ENCODE measurements at places on chromosomes 11 and 22.
A peak's percentile ranks its signal among the peaks of the same experiment; 100 is the strongest.

DNA sequence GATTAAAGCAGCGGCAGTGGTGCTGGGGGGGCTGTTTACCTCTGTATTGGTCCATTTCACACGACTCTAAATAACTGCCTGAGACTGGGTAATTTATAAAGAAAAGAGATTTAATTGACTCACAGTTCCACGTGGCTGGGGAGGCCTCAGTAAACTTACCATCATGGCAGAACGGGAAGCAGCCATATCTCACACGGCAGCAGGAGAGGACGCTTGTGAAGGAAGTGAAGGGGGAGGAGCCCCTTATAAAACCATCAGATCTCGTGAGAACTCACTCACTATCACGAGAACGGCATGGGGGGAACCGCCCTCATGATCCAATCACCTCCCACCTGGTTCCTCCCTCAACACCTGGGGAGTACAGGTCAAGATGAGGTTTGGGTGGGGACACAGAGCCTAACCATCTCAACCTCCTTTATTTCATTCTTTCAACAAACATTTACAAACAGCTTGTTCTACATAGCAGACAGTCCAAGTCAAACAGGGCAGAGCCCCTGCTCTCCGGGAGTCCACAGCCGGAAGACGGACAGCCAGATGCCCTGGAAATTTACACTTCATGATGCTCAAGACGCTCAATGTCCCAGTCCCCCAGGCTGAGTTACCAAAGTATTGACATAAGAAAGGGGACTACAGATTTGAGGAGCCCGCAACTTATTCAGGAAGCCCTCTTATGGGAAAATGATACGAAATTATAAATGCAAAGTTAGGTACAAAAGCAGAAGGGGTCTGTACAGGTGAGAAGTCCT, 26.3 kb upstream of the HMGXB4 start:
- DNase-seq = no peak

- DNase-seq = peak; percentile 8
Observed at GRCh38 chr22:25110846-25111578, 88.6 kb upstream of the CRYBB3 start.

DNA sequence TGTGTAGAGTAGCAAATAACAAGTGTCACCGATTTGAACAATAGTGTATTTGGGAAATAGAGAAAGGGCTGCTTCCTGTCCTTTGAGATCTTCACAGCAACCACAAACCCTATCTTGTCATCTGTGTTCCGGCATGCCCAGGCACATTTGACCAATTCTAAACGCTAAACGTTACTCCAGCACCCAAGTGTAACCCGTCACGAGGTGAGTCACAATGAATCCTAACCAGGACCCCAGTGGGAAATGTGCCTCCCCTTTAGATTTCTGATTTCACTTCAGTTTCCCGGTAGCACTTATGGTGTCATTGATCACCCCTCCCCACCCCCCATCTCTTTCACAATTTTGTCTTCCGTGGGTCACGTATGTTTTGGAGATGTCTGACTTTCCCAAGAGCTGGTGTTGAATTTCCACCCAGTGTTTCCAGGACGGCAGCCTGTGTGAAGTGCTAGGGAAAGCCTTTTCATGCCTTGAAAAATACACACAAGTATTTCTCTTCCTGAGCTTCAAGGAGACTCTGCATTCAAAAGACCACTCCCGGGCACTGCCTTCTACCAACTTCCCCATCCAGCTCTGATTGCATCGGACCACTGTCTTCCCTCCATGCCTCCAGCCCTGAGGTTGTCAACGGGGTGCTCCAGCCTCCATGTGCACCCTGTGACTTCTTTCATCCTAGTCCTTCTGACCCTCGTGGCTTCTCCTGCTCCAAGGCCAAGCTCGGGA, 10.5 kb upstream of the C11orf24 start:
- DNase-seq = no peak

- DNase-seq = no peak
Observed at GRCh38 chr11:64624883-64625481, 34.0 kb downstream of the SLC22A12 start.

DNA sequence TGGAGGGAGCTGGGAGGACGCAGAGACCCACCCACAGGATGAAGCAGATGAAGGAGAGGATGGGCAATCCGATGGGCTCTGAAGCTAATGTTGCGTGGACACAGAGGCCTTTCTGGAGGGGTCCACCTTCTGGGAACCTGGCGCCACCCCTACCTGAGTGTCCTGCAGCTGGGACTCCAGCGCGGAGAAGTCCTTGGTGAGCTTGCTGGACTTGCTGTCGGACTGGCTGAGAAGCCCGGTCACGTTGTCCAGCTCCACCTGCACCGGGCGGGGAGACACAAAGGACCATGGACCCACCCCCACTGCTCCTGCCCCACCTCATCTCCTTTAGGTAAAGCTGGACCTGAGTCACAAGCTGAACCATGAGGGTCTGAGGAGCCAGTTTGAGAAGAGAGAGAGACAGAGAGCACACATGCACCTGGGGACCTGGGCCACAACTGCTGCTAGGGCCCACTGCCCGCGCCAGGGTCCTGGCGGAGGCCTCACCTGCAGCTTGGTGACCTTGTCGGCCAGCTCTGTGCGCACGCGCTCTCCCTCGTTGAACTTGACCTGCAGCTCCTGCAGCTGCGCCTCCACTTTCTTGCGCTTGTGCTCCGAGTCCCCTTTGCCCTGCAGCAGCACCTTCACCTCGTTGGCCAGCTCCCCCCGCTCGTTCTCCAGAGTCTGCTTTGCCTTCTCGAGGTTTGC, 40.8 kb downstream of the APOL1 start:
- no peak for DNase-seq

DNA sequence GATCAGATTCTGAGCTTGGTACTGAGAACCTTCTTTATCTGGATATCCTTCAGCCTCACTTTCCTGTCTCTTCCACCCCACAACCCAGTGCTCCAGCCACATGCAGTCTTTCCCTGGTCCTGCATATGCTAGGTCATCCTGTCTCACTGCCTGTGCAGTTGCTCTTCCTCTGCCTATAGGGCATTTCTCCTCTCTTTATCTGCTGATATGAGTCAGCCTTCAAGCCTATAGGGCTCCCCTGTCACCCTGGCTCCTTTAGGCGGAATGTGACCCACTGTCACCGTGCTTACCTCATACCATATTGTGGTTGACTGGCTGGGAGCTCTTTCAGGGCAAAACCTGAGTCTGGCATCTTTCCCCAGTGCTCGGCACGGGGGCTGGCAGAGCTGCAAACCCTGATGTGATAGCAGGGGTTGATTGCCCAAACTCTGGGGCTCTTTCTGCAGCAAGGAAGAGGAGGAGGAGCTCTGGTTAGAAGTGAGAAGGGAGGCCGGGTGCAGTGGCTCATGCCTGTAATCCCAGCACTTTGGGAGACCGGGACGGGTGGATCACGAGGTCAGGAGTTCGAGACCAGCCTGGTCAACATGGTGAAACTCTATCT, 26.3 kb downstream of the MEI1 start:
- DNase-seq = no peak

- DNase-seq = no peak
Observed at GRCh38 chr22:24208012-24208749, 26.9 kb downstream of the SUSD2 start.

DNA sequence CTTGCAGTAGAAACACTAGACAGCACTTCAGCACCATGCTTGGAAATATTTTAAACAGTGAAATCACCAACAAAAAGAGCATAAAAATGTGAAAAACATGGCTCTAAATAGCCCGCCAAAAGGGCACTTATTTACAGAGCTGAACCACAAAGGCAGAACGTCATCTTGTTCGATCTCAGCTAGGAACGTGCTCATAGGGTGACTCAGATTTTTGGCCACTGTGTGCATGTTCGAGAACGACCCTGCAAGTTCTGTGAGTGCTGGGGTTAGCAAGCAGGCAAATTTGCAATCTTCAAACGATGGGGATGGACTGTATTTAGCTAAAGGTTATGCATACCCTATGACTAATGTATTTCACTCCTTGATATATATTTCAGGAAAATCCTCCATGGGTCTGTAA, 30.6 kb downstream of the OR2AT4 start:
- no peak for DNase-seq

- no peak for DNase-seq
Observed at GRCh38 chr22:32097881-32098499, 54.9 kb downstream of the SLC5A1 start.

GRCh38 chr11:126281245-126281644, 1.6 kb upstream of the TIRAP start:
- DNase-seq = no peak
